ENCODE measurements at places on chromosomes 2 and 18.

DNA sequence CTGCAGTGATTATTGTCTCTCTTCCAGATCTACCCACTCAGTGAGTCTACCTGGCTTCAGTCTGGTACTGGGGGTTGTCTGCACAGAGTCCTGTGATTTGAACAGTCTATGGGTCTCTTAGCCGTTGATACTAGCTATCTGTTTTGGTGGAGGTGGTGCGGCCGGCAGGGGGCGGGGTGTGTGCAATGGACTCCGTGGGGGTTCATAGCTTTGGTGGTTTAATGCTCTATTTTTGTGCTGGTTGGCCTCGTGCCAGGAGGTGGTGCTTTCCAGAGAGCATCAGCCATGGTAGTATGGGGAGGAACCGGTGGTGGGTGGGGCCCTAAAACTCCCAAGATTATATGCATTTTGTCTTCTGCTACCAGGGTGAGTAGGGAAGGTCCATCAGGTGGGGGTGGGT lies 1120.1 kb upstream of the FAM98A start:
- no peak for DNase-seq

DNA sequence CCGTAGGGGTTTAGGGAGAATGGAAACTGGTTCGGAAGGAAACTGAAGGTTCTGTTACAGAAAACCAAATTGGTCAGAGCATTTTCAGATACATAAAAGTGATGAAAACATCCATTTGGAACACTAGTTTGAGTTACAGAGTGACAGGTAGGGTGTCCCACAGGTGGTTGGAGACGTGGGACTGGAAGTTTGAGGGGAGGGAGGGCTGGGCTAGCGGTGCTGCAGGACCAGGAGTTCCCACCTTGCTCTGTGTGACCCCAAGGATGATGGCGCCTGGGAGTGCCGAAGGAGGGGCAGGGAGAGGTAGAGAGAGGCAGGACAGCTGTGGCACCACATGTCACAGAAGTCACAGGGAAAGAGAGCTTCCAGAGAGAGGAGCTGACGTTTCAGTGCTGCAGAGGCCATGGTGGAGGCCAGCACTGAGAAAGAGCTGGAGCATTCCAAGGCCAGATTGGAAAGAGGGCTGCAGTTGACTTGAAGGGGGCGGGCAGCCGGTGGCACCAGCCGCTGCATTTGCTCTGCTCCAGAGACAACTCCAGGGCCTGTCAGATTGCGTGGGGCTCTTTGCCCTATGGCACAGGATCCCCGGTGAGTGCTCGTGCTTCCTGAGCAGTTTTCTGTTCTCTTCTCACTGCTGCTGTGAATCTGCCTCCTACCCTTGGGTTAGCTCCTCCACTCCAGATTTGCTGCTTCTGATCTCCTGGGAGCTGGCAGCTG lies 56.2 kb upstream of the FOSL2 start:
- DNase-seq = no peak

DNA sequence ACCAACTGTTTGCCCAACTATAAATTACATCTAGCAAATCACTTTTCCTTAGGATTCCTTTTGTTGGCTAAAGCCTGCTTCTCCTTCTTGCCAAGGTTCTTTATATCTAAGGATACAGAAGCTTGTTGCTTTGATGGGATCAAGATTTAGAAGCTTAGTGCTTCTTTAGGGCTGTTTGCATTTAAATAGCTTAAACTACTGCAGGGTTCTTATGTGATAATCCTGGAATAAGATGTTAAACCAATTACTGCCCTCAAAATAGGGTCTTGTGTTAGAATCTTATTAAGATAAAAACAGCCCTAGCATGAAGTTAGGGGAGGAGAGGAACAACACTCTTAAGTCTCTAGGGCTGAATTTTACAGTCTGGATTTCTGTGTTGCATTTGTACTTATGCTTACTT lies 64.2 kb downstream of the KIF5C start:
- no peak for DNase-seq

DNA sequence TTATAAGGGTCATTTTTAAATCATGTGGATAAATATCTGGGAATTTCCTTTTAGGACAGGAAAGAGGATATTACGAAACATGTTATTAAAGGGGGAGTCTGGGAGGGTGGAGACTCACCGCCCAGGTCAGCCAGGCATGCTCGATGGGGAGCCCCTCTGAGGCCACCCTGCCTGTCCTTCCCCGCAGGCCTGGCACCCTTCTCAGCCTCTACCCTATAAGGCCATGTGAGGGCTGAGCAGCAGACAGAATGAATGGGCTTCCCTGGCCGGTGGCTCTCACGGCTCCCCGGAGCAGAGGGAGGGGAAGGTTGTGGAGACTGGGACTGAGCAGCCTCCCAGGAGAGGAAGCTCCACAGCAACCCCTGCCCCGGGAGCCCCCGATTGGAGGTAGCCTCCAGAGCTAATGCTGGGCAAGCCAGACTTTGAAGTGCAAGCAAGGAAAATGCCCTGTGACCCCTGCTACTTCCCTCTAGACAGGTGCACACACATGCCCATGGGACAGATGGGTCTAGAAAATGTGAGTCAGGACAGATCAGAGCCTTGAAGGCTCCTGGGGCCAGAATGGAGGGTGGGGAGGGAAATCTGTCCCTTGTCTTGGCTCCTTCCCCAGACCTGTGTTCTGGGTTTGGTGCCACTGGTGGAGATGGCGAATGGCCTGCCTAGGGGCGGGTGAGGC lies 13.2 kb upstream of the ARMC9 start:
- DNase-seq = no peak

- no peak for DNase-seq
Observed at GRCh38 chr2:139835101-139835500, 1054.9 kb upstream of the NXPH2 start.

DNA sequence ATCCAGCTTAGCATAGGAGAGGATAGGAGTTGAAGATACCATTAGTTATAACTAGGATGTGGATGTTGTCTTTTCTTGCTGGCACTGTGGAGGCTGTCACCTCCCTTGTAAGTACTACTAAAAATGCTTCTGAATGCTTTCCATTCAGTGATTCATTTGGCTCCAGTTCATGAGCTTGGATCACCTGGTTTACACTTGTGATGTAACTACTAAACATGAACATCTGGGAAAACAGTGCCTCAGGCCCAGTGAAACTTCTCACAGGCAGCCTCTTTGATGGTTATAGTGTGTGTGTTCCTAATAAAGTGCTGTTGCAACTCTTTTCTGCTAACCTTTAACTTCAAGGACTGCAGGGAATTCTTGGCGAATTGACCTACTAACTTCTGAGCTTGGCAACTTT lies 13.0 kb upstream of the SLC9A2 start:
- DNase-seq = no peak

DNA sequence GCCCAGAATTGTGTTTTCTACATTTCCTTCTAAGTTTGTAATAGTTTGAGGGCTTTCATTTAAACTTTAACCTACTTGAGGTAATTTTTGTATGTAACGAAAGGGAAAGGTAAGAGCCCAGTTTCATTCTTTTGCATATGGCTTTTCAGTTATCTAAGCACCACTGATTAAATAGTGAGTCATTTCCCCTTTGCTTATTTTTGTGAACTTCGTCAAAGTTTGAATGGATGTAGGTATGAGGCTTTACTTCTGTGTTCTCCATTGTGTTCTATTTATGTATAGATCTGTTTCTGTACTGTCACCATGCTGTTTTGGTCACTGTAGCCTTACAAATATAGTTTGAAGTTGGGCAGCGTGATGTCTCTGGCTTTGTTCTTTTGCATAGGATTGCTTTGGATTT lies 944.8 kb upstream of the CNTNAP5 start:
- DNase-seq = no peak

GRCh38 chr2:37326285-37326684 lies 1.7 kb upstream of the PRKD3 start:
- DNase-seq = no peak

DNA sequence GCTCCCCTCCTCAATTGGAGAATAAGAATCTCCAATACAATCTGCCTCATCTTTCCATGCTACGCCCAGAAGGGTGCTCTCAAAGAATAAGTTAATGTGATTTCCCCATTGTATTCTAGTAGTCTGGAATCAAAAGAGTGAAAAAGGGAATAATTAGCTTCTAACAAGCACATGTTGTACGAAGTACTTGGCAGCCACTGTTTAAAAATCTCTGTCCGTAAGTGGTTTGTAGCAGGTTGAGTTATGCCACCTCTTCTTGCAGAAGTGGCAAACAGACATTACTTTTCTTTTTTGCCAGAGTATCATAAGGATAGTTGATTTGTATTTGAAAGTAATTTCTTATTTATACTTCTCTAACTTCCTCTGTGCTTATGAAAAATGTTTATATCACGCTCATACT lies 184.7 kb downstream of the CD226 start:
- DNase-seq = no peak

- no peak for DNase-seq
Observed at GRCh38 chr2:239246723-239247122, 154.1 kb downstream of the HDAC4 start.

DNA sequence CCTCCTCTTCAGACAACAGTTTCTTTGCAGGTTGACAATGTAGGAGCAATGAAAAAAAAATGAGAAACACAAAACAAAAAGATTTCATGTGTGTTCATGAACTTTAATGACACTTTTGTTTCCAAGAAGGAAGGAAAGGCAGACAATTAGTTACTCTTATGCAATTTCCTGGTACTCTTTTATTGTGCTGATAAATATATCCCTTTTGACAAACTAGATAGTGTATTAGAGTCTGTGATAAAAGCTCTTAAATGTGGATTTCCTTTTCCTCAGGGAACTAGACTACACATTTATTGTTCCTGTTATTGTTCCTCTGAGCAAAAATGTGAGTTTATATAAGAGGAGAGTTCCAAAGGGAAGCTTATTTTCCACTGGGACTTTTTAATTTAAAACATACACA lies 188.7 kb upstream of the NRXN1 start:
- DNase-seq = no peak

- no peak for DNase-seq
Observed at GRCh38 chr18:74217476-74218143, 69.3 kb downstream of the TIMM21 start.

GRCh38 chr2:70906439-70907005 lies 29.2 kb upstream of the ATP6V1B1 start:
- DNase-seq = no peak

GRCh38 chr2:225889452-225889851 lies 489.9 kb downstream of the NYAP2 start:
- no peak for DNase-seq

GRCh38 chr2:143152637-143153036 lies 23.4 kb downstream of the ARHGAP15 start:
- DNase-seq = no peak

DNA sequence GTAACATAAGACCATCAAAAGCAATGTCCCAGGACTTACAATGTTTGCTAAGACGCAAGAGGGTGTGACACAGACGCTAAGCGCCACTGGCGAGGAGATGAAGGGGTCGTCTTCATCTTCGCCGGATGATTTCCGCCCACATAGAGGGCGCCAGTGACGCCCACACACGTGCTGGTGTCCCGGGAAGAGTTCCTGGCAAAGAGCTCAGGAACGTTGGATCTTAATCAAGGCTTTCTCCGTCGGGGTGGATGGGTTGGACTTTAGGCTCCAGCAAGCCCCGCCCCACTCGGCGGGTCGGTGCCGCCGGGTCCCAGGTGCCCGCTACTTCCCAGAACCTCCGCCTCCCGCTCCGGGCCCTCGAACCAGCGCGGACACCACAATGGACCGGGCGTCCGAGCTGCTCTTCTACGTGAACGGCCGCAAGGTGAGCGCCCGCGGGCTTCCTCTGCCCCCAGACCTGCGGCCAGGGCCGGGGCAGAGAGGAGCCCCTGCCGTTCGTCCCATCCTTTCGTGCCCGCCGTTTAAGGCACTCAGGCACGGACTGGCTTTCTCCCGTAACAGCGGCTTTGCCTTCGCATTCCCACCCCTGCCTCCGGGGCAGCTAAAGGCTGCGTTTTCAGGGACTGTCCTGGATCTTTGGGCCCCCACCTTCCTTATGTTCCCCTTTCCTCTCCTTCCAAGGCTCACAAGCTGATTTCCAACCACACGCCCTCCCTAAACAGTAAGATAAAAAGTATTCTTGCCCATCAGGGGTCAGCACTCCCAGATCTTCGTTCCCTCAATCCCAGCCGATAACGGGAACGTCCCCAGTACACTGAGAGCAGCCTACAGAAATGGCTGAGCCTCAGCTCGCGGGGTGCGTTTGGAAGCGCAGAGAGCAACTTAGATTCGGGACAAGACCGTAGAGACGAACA lies at the start of gene AOX1:
TSS of gene AOX1 (plus strand) at position 285 of the 914 bp plus-strand sequence. CDS start at position 380, 95 bp downstream.
- no peak for DNase-seq

DNA sequence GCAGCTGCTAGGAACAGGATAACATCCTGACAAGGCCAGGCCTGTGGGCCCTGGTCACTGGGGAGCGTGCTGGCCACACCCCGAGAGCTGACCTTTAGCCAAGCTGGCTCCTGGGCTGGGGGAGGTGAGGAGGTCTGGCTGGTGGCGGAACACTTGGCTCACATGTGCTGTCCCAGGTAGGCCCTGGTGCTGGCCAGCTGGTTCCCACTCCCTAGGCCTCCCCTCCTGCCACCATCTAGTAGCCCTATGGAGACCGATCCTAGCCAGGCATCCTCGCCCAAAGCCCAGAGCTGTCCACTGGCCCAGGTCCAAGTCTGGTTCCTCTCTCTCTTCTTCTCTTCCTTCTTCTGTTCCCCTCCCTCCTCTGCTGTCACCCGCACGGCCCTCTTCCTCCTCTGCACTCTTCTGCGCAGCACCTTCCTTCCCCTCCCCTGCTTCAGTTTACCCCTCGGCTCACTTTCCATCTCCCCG lies 52.4 kb downstream of the TNS1 start:
- DNase-seq = no peak

DNA sequence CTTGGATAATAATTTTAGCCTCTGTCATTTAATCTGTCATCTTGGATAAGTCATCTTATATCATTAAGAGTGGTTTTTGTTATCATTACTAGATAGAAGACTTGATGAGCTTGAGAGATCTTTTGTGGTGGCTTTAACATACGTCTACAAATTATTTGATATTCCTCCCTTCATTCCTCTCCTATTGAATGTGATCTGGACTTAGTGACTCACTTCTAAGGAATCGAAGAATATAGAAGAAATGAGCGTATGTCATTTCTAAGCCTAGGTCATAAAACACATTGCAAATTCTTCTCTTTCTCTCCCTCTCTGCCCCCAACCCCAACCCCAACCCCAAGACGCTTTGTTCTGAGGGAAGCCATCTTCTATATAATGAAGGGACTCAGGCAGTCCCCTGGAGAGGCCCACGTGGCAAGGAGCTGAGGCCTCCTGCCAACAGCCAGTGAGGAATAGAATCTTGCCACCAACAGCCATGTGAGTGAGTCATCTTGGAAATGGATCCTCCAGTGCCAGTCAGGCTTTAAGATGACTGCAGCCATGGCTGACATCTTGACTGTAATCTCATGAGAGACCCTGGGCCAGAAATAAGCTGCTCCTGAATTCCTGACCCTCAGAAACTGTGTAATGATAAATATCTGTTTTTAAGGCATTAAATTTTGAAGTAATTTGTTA lies 221.6 kb upstream of the SP5 start:
- no peak for DNase-seq

Measured in stimulated activated CD4-positive, alpha-beta T cell treated with anti-CD3 and anti-CD28 coated beads, Interleukin-15, amount 100 ng/mL, for 1 hour (primary cell).